ENCODE measurements at places on chromosomes 6 and 20.
A peak's percentile ranks its signal among the peaks of the same experiment; 100 is the strongest.

DNA sequence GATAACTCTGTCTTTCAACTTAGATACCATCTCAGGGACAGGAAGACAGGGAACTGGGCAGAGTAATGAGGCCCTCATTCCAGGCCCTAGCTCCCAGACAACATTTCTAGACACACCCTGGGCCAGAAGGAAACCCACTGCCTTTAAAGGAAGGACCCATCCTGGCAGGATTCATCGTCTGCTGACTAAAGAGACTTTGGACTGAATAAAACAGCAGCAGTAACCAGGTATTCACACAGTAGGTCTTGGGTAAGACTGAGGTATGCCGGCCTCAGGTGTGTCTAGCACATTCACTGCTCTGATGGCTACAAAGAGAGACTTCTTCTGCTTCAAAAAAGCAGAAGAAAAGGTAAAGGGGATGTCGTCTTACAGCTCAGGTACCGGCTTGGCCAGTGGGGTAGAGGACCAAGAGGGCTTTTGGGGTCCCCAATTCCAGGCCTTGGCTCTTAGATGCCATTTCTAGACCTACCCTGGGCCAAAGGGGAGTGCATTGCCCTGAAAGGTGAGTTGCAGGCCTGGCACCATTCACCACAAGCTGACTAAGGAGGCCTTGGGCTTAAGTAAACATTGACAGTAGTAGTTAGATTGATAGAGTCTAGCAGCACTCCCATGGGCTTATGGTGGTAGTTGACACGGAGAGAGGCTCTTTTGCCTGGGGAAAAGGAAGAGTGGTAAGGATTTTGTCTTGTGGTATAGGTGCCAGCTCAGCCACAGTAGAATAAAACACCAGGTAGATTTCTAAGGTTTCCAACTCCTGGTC is 13.4 kb downstream of the SNX14 start:
- DNase-seq, result peak; percentile 37

GRCh38 chr6:158161566-158162254 is 6.4 kb downstream of the SERAC1 start:
- DNase-seq, result no peak

DNA sequence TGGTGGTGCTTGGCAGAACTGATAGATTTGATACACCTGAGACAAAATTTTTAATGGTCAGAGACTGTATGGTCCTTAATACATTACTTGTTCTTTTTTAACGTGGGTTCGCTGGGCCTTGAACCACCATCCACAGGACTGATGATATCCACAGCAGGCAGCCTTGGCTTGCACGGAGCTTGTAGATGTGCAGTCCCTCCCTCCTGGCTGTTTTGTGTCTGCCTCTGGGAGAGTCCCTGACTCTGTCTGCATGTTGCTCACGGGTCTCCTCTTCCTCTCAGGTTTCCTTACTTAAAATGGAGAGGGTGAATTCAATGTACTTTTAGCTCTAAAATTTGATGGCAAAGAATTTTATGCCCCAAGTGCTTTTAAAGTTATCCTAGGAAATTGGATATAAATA is 17.5 kb downstream of the KIF25 start:
- DNase-seq, result no peak

DNA sequence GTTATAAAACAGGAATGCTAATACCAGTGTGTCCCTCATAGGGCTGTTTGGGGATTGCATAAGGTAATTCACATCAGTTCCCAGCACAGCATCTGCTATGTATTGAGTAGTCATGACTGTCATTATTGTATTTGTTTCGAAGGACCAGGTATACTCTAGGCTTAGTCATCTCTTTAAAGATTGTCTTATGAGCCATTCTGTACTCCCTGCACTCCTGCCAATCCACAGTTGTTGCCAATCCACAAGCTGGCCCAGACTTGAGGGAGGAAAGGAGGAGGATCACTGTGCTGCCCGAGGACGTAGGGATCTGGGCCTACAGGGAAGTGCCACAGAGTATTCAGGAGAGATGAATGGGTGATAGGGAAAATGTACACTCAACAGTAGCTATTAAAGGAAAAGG is 113.0 kb upstream of the TIAM2 start:
- DNase-seq, result no peak

- no peak for DNase-seq
Observed at GRCh38 chr20:44959082-44959637, 1.0 kb downstream of the TOMM34 start.

DNA sequence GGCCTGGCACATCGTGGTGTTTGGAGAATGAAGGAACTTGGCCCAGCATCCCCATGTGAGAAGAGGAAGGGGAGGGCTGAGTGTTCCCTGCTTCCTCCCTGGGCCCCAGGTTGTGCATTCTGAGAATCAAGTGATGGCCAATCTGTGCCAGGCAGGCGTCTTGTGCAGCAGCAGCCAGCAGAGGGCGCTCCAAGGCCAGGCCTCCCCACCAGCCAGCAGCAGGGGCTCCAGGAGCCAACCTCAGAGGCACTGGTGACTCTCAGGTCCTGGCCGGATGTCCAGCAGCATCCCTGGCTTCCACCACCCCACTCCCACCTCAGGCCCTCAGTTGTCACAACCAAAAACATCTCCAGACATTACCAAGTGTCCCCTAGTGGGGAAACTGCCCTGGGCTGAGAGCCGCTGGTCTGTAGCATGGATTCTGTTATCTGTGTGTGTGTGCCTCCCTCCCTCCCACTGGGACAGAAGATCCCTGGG is 192.0 kb downstream of the PREX1 start:
- peak; percentile 33 for DNase-seq

GRCh38 chr6:5139828-5140771 is 55.0 kb downstream of the PPP1R3G start:
- DNase-seq, result no peak

GRCh38 chr20:23453549-23454543 is 1.2 kb upstream of the CST11 start:
- DNase-seq, result no peak

DNA sequence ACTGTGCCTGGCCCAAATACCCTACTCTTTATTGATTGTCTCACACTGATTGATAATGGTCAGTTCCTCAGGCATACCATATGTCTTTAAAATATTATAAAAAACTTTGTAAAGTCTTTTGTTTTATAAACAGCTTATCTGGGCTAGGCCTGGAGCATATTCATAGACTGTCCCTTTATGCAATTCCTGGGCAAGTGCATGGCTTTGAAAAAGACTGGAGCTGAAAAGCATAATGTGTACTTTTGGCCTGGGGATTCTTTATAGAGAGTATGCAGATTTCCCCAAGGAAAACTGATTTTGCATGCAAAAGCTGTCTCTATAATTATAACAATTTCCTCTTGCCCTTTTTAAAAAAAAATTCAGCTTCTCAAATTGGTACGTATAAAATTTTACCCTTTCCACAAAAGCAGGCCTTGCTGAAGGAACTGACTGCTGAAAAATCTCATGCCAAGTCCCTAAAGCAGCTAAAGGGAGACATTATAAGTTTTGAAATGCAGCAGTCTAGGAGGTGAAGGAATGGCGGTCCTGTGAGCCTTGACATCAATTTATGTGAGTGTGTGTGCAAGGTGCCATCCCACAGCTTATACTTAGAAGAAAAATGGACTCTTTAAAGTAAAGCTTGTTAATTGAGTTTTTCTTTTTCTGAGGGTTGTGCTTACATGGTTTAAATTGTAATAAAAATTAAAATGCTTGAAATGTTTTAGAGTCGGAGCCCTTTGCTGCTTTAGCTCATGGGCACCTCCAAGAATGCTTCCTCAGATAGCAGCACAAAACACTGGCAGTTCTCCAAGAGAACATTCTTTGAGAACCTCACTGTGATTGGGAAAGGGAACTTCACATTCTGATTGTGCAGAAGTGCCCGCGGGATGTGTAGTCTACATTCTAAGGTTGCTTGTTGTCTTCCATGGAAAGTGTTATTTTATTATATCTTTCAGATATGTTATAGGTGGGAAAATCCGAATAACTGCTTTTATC is 43.9 kb downstream of the PLCB4 start:
- no peak for DNase-seq

- no peak for DNase-seq
Observed at GRCh38 chr20:5145365-5146098, 18.7 kb downstream of the CDS2 start.

DNA sequence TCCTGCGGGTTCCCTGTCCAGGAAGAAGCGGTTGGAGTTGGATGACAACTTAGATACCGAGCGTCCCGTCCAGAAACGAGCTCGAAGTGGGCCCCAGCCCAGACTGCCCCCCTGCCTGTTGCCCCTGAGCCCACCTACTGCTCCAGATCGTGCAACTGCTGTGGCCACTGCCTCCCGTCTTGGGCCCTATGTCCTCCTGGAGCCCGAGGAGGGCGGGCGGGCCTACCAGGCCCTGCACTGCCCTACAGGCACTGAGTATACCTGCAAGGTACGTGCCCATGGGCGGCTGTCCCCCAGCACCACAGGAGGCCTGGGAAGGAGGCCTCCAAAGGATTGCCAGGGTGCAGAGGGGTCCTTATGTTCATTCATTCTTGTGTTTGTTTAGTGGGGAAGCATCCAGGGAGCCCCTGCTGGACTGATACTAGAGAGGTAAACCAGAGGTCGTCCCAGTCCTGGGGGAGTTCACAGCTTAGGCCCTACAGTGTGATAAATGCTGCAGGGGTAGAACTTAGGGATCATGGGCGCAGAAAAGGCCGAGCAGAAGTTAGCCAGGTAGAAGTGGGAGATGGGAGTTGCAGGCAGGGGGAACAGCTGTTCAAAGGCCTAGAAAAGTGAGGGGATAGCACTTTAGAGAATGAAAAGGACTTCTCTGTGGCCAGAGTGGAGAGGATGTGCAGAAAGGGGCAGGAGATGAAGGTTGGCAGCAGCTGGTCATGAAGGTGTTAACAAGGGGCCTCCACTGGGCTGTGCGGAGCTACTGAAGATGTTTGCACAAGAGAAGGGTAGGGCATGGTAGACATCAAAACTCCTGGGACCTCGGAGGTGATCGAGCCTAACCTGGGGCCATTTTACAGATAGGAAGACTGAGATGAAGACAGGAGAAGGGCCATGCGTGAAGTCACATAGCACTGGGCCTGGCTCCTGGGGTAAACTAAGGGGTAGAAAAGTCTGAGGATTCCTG is 7.8 kb downstream of the TRIB3 start:
- DNase-seq, result no peak

DNA sequence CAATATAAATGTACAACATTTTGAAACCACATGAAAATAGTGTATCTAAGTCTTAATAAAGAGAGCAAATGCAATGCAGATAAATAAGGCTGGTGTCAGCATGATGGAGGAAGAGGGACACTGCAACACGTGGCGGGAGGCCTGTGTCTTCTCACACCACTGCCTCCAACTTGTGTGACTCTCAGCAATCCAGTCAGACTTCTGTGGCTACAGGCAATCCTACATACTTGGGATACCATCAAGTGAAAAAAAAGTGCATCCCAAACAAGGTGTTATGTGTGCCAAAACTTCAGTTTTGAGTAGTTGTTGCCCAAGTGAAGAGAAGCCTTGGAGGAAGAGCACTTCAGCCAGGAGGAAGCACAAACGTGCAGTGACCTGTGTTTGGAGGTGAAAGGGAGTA is 68.6 kb downstream of the PKIB start:
- no peak for DNase-seq

DNA sequence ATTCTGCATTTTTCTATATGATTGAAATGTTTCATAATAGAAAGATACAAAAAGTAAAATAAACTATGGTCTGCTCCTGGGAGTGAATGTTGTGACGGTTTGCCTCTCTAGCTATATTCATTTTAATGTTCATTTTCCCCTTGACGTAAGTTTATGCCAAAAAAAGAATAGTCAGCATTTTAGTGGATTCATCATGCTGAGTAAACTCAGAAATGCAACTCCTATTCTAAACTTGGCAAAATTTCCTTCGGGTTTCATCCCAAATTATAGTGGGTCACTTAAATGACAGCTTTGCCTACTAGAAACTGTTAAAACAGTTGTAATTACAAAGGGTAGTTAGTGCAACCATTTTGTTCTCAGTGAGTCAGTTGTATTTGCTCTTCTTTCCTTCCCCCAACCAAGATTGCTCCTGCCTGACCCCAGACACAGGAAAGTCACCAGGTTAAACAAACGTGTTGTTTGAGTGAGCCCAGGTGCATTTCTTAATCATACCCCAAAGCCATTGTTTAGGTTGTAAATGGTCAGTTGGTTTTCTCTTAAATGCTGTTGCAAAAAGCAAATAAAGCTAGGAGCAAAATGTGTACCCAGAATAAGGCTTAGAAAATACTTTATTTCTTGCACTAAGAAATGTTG is 482.3 kb upstream of the SOX4 start:
- peak; percentile 73 for DNase-seq

GRCh38 chr6:80214436-80215022 is 108.1 kb downstream of the BCKDHB start:
- DNase-seq, result peak; percentile 75

DNA sequence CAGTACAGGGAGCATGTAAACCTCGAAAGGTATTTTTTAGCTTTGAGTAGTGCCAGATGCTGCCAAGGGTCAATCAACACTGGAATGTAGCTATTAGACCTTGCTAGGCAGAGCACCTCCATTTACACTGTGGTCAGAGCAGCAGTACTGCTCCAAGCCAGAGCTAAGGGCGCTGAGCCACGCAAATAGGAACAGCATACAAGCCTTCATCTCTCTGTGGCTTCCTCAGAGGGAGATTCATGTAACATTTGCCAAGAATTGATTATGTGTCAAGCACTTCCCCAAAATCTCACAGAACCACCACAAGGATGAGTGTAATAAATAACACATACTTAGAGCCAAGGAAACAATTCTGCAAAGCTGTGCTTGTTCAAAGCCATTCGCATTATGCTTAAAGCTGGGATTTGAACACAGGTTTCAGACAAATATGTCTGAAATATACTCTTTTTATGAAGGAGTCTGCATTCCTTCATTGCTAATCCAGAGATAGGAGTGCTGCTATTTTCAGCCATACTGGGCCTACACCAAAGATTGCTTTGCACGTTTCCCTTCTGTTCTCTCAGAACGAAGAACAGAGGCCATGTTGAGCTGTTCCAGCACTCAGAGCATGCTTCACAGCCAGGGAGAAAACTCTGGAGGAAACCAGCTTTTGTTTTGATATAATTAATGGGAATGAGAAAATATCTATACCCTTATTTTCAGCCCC is 97.7 kb downstream of the SLC16A10 start:
- no peak for DNase-seq

GRCh38 chr20:40880063-40880728 is 148.4 kb upstream of the TOP1 start:
- no peak for DNase-seq

DNA sequence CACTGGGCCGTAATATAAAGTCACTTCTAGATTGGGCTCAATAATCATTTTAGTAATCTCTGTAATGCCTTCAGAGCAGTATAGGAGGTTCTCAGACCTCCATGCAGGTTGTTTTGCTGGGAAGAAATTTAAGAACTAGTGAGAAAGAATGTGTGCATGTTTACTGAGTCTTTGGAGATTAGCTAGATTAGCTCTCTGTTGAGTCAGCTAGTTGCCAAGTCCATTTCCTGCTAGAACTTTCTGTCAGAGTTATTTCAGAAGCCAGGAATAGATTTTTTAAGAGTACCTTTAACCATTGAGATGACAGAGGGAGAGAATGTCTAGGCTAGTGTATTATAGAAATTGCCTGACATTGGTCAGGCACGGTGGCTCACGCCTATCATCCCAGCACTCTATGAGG is 33.3 kb downstream of the ORC3 start:
- no peak for DNase-seq

- DNase-seq, result no peak
Observed at GRCh38 chr6:162829013-162829742, 101.4 kb downstream of the PACRG start.

All from DMS53 (cell line).